ENCODE measurements at places on chromosomes 1 and 21. TPM values are rescaled to one million over a fixed set of nuclear protein-coding genes. Genes with fewer than 3 reads are reported as not detected.

DENND2C gene
- 0.40 TPM for total RNA-seq

SPRR2D gene
- total RNA-seq: not detected

VANGL2 gene
- not detected for total RNA-seq

CLDN19 gene
- not detected for total RNA-seq

MACO1 gene
- total RNA-seq: 16.4 TPM

TLR5 gene
- 0.44 TPM for total RNA-seq

DNA sequence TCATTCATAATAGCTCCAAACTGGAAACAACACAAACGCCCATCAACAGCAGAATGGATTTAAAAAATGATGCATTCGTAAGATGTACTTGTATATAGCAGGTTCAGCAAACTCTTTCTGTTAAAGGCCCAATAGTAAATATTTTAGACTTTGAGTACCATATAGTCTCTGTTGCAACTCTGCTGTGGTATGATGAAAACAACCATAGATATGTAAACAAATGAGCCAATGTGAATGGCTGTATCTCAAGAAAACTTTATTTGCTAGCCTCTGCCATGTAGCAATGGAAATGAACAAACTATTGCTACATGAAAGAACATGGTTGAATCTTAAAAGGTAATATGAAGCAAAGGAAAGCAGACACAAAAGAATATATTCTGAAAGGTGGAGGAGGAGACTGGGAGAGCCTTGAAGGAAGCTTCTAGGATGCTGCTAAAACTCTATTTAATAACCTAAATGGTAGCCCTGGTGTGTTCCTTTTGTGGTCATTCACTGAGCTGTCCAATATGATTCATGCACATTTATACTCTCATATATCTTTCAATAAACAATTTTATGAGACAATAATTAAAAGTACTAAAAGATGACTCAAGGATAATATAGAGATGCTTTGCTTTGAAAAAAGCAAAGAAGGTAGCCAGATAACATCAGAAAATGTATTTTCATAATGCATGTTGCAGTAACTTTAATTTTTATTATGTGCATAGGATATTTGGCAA lies 29.1 kb upstream of the FMO3 start:
- H3K27ac ChIP-seq: no peak overlapping the region
- no peaks in the 10 kb centered on the region for H3K36me3 ChIP-seq
- no peak overlapping the region for H3K4me3 ChIP-seq
- no peaks in the 10 kb centered on the region for H3K27me3 ChIP-seq

- no peak overlapping the region for H3K27ac ChIP-seq
- no peaks in the 10 kb centered on the region for H3K36me3 ChIP-seq
- no peaks in the 10 kb centered on the region for H3K27me3 ChIP-seq
- H3K4me1 ChIP-seq: no peaks in the 10 kb centered on the region
- no peak overlapping the region for H3K4me3 ChIP-seq
- DNase-seq: no peak
Measured at GRCh38 chr1:45403298-45403697, 63.1 kb upstream of the MUTYH start.

DNA sequence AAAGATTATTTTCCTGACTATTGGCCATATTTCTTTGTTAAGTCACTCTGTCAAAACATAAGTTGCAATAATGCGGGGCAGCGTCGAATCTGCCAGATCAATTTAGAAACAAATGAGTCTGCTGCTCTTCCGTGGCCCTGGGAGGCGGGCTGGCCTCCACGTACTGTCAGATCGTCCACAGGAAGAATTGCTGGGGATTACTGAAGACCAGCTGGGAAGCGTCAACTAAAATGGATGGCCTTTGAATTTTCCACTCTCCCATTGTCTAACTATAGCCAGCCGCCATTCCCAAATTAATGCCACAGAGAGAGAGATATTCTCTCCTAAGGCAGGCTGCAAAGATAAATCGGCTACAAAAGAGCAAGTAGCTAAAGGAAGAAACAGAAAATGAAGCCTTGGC lies 560.2 kb downstream of the SMYD3 start:
- no peak for DNase-seq
- H3K4me3 ChIP-seq: no peak overlapping the region
- H3K36me3 ChIP-seq: peaks cover 2% of the 10 kb centered on the region
- H3K27ac ChIP-seq: no peak overlapping the region

DNA sequence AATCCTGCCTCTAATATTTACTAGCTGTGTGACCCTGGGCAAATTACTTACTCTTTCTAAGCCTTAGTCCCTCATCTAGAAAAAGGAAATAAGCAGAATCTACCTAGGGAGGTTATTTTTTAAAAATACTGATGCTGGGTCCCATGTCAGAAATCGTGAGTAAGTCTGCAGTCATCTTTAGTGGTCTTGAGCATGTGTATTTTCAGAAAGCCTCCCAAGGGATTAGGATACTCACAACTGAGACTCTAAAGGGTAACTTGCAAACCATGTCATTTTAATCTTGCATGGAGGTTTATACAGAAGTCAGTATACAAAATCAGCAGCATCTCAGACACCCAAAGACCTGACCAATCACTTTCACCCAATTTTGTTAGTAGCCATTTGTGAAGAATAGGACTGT lies 43.2 kb downstream of the DSTYK start:
- no peak overlapping the region for H3K27ac ChIP-seq
- no peaks in the 10 kb centered on the region for H3K27me3 ChIP-seq
- peaks cover 57% of the 10 kb centered on the region for H3K36me3 ChIP-seq
- DNase-seq: no peak
- H3K4me1 ChIP-seq: peaks cover 38% of the 10 kb centered on the region
- H3K4me3 ChIP-seq: no peak overlapping the region

GRCh38 chr1:35407743-35408142 lies 139.2 kb downstream of the ZMYM4 start:
- no peak overlapping the region for H3K4me3 ChIP-seq
- H3K4me1 ChIP-seq: no peaks in the 10 kb centered on the region
- peaks cover 23% of the 10 kb centered on the region for H3K36me3 ChIP-seq
- H3K27me3 ChIP-seq: no peaks in the 10 kb centered on the region
- DNase-seq: no peak

DNA sequence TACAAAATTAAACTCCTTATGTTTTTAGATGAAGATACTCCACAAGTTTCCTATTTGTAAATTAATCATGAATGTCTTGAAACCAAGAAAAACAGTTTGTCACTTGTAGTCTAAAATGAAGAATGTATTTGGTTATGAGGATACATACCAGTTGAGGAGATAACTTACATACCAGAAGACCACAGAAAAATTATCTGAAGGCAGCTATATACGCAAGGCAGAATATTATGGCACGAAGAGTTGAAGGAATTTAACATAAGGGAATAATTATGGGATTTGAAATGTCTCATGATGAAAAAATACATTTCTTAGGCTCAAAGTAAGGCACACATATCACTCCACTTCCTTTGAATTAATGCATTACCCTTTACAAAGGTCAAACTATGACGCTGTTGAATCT lies 73.3 kb downstream of the IFI44 start:
- H3K27me3 ChIP-seq: peaks cover 13% of the 10 kb centered on the region
- no peaks in the 10 kb centered on the region for H3K36me3 ChIP-seq
- DNase-seq: no peak
- no peak overlapping the region for H3K27ac ChIP-seq

GRCh38 chr1:85327759-85328158 lies 51.3 kb upstream of the BCL10 start:
- H3K4me1 ChIP-seq: no peaks in the 10 kb centered on the region
- peaks cover 41% of the 10 kb centered on the region for H3K27me3 ChIP-seq
- H3K36me3 ChIP-seq: no peaks in the 10 kb centered on the region
- no peak overlapping the region for H3K4me3 ChIP-seq
- H3K27ac ChIP-seq: no peak overlapping the region
- DNase-seq: no peak

GRCh38 chr1:230758709-230759368 lies 11.7 kb downstream of the CAPN9 start:
- no peaks in the 10 kb centered on the region for H3K27me3 ChIP-seq
- no peak overlapping the region for H3K4me3 ChIP-seq
- H3K27ac ChIP-seq: no peak overlapping the region
- no peaks in the 10 kb centered on the region for H3K36me3 ChIP-seq
- peaks cover 1% of the 10 kb centered on the region for H3K4me1 ChIP-seq
- DNase-seq: no peak

- peaks cover 2% of the 10 kb centered on the region for H3K36me3 ChIP-seq
- no peak overlapping the region for H3K4me3 ChIP-seq
- H3K27me3 ChIP-seq: no peaks in the 10 kb centered on the region
- no peak for DNase-seq
- no peak overlapping the region for H3K27ac ChIP-seq
- no peaks in the 10 kb centered on the region for H3K4me1 ChIP-seq
Measured at GRCh38 chr1:5947071-5947821, 45.0 kb downstream of the NPHP4 start.

DNA sequence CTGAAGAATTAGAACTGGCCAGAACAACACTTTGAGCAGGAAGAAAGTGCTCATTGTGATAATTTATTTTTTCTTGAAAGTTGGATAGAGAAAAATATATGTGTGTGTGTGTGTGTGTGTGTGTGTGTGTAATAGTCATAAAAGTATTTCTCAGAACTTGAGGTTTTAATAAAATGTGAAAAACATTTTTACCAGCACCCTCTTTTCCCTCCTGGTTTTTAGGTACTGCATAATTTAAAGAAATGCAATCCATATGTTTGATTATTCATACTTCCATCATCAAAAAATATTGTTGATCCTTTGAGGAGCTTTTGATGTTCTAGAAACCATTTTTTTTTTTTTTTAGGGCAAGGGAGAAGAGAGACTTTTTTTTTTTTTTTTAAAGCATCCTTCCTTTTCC lies 66.8 kb upstream of the JUN start:
- peaks cover 19% of the 10 kb centered on the region for H3K4me1 ChIP-seq
- H3K27me3 ChIP-seq: peaks cover 3% of the 10 kb centered on the region
- H3K36me3 ChIP-seq: no peaks in the 10 kb centered on the region
- no peak for DNase-seq

- no peaks in the 10 kb centered on the region for H3K4me1 ChIP-seq
- H3K27me3 ChIP-seq: peaks cover 16% of the 10 kb centered on the region
- H3K4me3 ChIP-seq: no peak overlapping the region
- H3K36me3 ChIP-seq: no peaks in the 10 kb centered on the region
- H3K27ac ChIP-seq: no peak overlapping the region
Measured at GRCh38 chr1:230609208-230609607, 33.1 kb upstream of the COG2 start.

GRCh38 chr1:170567214-170567613 lies 35.2 kb downstream of the GORAB start:
- no peak for DNase-seq
- no peaks in the 10 kb centered on the region for H3K36me3 ChIP-seq
- peaks cover 11% of the 10 kb centered on the region for H3K27me3 ChIP-seq
- no peak overlapping the region for H3K4me3 ChIP-seq
- H3K27ac ChIP-seq: no peak overlapping the region
- peaks cover 15% of the 10 kb centered on the region for H3K4me1 ChIP-seq

DNA sequence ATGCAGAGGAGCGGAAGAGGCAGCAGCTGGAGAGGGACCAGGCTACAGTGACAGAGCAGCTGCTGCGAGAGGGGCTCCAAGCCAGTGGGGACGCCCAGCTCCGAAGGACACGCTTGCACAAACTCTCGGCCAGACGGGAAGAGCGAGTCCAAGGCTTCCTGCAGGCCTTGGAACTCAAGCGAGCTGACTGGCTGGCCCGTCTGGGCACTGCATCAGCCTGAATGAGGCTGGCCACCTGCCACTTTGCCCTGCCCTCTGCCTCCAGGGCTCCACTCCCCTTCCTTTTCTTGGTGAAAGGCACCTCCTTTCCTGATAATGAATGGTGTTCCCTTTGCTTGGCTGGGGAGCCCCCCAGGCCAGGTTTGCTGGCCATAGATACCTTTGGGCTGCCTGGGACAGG lies 3.3 kb upstream of the HMGN2 start:
- peaks cover 19% of the 10 kb centered on the region for H3K4me1 ChIP-seq
- no peak for DNase-seq
- H3K27ac ChIP-seq: peak overlapping the region; percentile 35
- H3K27me3 ChIP-seq: no peaks in the 10 kb centered on the region
- no peak overlapping the region for H3K4me3 ChIP-seq
- peaks cover 64% of the 10 kb centered on the region for H3K36me3 ChIP-seq

DNA sequence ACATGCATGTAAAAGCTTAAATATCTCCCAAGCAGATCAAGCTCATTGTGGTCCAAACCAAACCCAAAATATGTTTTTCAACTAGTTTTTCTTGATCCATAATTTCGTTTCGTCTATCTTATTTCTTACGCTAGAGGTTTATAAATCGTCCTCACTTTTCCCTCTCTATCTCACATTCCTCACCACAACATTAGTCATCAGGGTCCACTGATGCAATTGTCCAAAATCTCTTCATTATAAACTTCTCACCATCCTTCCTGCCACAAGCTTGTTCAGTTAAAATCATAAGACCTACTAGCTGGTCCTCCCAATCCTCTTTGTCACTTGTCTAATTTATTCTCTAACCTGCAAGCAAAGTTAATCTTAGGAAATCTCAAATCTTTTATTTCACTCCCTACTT lies 173.0 kb upstream of the PALMD start:
- H3K27me3 ChIP-seq: peaks cover 8% of the 10 kb centered on the region
- no peak for DNase-seq
- no peaks in the 10 kb centered on the region for H3K36me3 ChIP-seq
- no peak overlapping the region for H3K27ac ChIP-seq
- H3K4me1 ChIP-seq: no peaks in the 10 kb centered on the region

DNA sequence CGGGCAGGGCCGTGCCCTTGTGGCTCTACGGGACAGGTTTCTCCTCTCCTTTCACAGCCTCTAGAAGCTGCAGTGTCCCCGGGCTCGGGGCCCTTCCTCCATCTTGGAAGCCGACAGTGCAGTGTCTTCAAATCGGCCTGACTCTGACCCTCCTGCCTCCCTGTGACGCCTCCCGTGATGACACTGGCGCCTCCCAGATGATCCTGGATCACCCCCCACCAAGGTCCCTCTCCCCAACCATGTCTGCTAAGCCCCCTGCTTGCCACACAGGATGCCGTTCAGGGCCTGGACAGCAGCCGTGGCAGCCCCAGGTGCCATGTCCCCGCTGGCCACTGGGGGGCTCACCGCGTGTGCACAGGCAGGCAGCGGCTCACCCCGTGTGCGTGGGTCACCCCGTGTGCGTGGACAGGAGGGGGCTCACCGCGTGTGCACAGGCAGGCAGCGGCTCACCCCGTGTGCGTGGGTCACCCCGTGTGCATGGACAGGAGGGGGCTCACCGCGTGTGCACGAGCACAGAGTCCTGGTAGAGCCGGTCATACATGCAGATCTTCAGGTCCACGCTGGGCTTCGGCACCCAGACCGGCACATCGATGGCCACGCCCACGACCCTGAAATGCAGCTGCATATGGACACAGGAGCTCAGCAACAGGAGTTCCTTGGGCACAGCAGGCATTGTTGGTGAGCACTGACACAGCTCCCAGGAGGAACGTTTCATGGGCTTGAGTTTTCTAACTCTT lies 24.9 kb upstream of the TMEM52 start:
- H3K4me1 ChIP-seq: peaks cover 4% of the 10 kb centered on the region
- no peaks in the 10 kb centered on the region for H3K36me3 ChIP-seq
- DNase-seq: peak; percentile 71
- H3K4me3 ChIP-seq: no peak overlapping the region
- H3K27me3 ChIP-seq: peaks cover 3% of the 10 kb centered on the region

- H3K36me3 ChIP-seq: no peaks in the 10 kb centered on the region
- no peak for DNase-seq
- no peaks in the 10 kb centered on the region for H3K27me3 ChIP-seq
- no peaks in the 10 kb centered on the region for H3K4me1 ChIP-seq
Measured at GRCh38 chr1:3928586-3928985, 28.5 kb upstream of the C1orf174 start.

- peaks cover 34% of the 10 kb centered on the region for H3K27me3 ChIP-seq
- H3K4me3 ChIP-seq: no peak overlapping the region
- H3K4me1 ChIP-seq: peaks cover 18% of the 10 kb centered on the region
- H3K36me3 ChIP-seq: no peaks in the 10 kb centered on the region
Measured at GRCh38 chr1:46532498-46533178, 18.8 kb downstream of the KNCN start.

- no peaks in the 10 kb centered on the region for H3K36me3 ChIP-seq
- H3K27ac ChIP-seq: no peak overlapping the region
- no peak for DNase-seq
- H3K4me1 ChIP-seq: no peaks in the 10 kb centered on the region
- H3K4me3 ChIP-seq: no peak overlapping the region
Measured at GRCh38 chr1:115282807-115283208, 55.2 kb downstream of the NGF start.
